ENCODE measurements at places on chromosomes 3 and 15. TPM values are rescaled to one million over a fixed set of nuclear protein-coding genes. Genes with fewer than 3 reads are reported as not detected.

- DNase-seq = no peak
Measured at GRCh38 chr3:61464518-61465140, 96.7 kb upstream of the PTPRG start.

COL6A6 gene
- 1.8 TPM for polyA plus RNA-seq

GRCh38 chr3:110984456-110985250 is 87.0 kb upstream of the NECTIN3 start:
- no peak for DNase-seq

GRCh38 chr3:24352893-24353553 is 141.6 kb downstream of the THRB start:
- DNase-seq = no peak

DNA sequence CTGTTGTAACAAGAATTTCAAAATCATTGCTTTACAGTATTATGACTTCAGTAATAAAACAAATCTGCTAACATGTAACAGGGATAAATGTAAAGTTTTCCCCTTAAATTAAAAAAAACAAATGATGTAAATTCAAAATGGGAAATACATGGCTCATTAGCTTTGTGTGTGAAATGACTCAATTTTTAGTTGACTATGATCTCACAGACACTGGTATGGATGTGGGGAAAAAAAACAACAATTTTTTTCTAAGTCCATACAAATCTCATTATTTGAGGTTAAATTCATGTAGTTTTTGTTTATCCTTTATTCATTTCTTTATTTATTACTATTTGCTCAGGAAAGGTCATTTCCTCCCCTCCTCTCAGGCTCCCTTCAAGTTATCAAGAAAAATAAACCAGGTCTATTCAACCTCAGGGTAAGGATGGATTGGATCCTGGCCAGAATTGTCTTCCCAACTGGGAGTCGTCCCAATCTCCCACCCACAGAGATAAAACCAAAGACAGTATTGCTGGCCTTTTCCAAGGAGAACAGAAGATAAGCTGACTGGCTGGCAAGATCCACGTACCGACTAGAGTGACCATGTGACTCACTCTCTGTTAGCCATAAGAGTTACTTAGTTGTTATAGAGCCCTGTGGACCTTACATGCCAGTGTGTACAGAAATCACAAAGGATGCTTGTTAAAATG is 373.3 kb downstream of the GAP43 start:
- DNase-seq = no peak

NRROS gene
- 3.2 TPM for polyA plus RNA-seq

DNA sequence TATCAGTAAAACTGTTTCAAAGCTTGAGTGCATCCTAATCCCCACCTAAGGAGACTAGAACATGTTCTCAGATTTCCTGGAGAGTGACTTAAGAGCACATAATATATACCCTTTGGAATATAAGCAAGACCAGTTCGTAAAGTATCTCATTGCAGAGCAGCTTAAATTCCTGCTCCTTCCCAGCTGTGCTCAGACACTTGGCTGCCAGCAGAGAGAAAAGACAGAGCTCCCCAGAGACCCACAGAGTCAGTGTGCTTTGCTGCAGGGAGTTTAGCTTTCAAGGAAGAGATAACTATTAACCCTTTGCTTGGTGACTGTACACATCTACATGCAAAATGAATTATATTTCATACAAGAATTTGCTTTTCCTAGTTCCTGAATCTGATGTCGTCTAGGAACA is 338.1 kb upstream of the ARHGEF26 start:
- no peak for DNase-seq

GRCh38 chr3:158419820-158420653 is 151.0 kb upstream of the MLF1 start:
- DNase-seq = no peak

DNA sequence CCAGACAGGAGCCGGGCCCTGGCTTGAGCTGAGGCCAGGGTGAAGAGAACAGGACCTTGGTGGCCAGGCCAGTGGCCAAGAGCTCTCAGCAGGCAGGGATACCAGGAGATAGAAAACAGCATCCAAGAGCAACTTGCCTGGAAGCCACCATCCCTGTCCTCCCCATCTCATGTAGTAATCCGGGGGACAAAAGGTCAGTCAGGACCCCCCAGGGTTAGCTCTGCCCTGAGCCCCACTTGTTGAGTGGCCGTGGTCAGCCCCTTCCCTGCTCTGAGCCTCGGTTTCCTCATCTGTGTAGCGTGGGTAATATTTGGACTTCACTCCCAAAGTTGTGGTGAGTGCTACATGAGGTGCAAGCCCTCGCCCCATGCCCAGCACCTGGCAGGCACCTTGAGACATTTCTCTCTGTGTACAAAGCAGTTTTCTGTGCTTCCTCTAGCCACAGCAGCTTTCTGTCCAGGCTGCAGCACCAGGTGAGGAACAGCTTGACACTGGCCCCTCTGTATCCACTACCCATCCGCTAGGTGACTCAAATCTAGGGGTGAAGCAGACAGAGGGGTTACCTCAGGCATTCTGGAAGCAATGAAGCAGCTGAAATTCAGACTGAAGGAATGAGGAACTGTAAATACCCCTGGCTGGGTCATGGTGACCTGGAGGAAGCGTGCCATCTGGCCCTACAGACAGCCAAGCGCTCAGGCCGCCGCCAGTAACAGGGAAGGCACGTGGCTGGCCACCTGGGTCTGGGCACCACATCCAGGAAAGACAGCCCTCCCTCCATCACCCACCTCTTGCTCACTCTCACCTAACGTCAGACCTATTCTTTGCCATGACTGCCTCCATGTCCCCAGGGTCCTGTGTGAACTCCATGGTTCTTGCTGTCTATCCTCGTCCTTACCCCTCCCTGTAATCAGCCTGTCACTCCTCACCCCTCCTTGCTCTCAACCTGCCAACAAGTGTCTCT is 6.7 kb downstream of the CISH start:
- no peak for DNase-seq

DNA sequence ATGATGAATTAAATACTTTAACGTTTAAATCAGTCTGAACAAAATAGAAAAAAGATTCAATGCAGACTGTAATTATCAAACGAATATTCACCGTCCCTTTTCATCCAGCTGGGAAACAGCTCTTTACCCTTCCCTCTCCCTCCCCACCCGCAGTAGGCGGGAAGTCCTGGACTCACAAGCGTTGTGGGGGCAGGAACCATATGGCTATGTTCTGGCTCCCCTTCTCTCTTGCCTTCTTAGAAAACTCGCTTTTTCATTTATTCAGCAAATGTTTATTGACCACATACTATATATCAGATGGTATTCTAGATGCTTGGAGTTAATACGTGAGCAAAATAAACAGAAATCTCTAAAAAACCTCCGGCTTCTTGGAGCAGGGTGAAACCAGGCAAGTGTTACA is 715 bp upstream of the SCAPER start:
- DNase-seq = no peak

- DNase-seq = no peak
Measured at GRCh38 chr3:27311400-27311799, 57.8 kb downstream of the NEK10 start.

C3orf80 gene
- polyA plus RNA-seq = 0.34 TPM

- DNase-seq = no peak
Measured at GRCh38 chr15:48355377-48355776, 24.1 kb downstream of the DUT start.

LSAMP gene
- 15.7 TPM for polyA plus RNA-seq

DNA sequence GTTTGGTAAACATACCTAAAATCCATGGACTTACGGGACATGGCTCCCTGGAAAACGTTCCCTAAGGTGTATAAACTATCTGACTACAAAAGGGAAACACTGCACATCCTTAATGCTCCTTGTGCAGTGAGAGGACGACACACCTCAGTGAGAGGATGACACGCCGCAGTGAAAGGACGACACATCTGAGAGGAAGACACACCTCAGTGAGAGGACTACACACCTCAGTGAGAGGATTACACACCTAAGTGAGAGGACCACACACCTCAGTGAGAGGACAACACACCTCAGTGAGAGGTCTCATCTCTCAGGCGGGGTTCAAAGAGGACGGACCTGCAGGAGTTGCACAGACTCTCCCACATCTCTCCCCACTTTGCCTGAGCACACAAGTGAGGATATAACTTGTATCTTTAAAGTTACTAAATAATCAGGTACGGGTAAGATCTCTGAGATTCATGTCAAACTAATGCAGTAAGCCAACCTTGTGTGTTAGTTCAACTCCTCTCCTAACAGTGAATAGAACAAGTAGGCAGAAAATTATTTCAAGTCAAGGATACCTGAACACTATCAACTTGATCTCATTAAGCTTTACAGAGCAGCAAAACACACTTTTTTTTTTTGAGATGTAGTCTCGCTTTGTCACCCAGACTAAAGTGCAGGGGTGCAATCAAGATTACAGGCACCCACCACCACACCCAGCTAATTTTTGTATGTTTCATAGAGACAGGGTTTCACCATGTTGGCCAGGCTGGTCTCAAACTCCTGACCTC is 32.1 kb downstream of the HERC2 start:
- DNase-seq = no peak

DNA sequence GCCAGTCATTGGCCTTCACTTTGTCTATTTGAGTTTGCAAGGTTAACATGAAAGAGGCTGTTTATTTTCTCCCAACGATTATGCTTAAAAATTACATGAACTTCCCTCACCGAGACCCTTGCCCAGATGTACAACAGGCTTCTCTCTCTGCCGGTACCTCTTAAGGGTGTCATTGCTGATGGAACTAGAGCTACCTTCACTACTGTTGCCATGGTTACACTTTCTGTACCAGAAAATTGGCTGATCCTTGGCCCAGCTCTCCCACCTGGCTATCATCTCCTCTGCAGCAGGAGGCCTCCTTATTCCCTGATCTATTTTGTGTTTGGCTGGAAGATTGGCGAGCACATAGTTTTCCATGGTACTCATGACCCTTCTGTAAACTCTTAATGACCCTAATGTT is 24.0 kb upstream of the LIPC start:
- no peak for DNase-seq

TRIM71 gene
- 6.0 TPM for polyA plus RNA-seq

GRCh38 chr15:31031471-31032067 is 40.1 kb upstream of the MTMR10 start:
- no peak for DNase-seq

RTP1 gene
- polyA plus RNA-seq = not detected

- no peak for DNase-seq
Measured at GRCh38 chr15:64519897-64520296, 59.5 kb downstream of the ZNF609 start.

RAD54L2 gene
- polyA plus RNA-seq = 15.2 TPM

GRCh38 chr3:195758721-195759353 is 38.1 kb downstream of the MUC20 start:
- no peak for DNase-seq

- no peak for DNase-seq
Measured at GRCh38 chr3:177978946-177979345, 557.3 kb upstream of the KCNMB2 start.

GRCh38 chr3:11606865-11607440 is 36.8 kb downstream of the VGLL4 start:
- no peak for DNase-seq

FBXW12 gene
- polyA plus RNA-seq = 0.33 TPM

SLC12A1 gene
- 418 TPM for polyA plus RNA-seq

Measured in right renal cortex interstitium (tissue), 3 donors.